ENCODE measurements at places on chromosomes 6 and 20.

GRCh38 chr20:37311710-37312355 lies 22.4 kb downstream of the MANBAL start:
- DNase-seq: no peak

GRCh38 chr6:127606131-127606562 lies 29.2 kb downstream of the C6orf58 start:
- DNase-seq: peak; percentile 22

- no peak for DNase-seq
Measured at GRCh38 chr6:79610306-79611009, 20.7 kb upstream of the SH3BGRL2 start.

- DNase-seq: no peak
Measured at GRCh38 chr20:1263853-1264252, 2.2 kb upstream of the SNPH start.

DNA sequence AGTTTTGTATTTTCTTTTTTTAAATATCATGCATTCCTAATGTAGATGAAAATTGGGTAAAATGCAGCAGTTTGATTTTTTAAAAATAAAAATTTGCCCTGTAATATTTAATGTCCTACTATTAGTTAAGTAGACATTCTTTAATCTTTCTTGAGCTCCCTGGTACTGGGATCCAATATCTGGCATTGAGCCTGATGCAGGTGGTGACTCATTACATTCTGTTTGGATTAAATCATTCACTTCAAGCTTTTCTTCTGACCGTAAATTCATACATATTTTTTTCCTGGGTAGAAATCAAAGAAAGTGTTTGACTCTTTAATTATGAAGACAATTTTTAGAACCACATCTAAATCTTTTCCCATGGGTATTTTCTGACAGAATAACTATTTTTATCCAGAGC lies 768.8 kb upstream of the SLC35B3 start:
- DNase-seq: no peak

GRCh38 chr6:33847078-33847477 lies 43.3 kb upstream of the MLN start:
- no peak for DNase-seq

DNA sequence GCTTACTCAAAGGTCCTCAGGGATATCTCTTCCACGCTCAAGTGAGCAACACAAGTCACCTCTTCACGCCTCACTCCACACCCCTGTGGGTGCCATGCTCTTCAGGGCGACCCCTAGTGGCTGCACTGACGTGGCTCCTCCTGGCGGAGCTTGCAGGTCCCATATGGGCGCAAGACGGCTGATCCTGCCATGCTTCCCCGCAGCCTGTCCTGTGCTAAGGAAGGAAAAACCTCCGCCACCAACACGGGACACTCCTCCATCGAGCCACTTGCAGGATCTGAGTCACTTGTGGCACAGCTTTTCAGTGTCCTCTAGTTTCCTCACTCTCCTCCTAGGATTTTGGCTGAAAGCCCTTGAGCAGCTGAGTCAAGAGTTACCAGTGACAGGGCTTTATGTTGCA lies 90.7 kb downstream of the KHDC1L start:
- no peak for DNase-seq

GRCh38 chr6:135710042-135710441 lies 141.5 kb upstream of the PDE7B start:
- DNase-seq: no peak

DNA sequence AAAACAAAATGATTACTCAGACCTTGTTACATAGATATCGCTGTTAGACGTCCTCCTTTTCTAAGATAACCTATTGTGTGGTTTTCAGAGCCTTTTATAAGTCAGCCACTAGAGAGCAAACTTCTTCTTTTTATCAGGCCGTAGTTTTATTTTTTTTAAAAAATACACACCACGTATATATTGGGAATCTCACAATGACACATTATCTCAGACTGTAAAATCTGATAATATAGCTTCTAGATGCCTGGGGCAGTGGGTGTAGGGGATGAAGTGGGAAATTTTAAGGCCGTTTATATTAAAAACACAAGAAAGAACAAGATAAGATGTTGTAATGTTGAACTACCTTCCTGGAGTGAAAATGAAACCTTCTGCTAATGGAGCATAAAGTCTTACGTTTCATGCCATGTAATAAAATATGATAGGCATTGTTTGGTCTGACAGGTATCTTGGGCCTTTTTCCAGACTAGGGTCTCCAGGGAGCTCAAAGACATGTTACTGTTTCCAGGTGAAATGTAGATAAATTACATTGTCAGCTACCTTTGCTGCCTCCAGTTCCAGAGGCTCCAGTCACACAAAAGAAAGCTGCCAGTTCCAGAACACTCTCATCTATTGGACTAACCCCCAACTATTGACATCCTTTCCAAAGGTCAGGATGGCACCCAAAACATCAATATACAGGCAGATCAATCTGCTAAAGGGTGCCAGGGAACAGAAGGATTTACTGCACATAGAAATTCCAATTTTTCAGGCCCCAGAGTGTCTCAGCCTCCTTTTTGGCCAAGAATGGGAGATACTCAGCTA lies 130.2 kb upstream of the AKIRIN2 start:
- peak; percentile 59 for DNase-seq

DNA sequence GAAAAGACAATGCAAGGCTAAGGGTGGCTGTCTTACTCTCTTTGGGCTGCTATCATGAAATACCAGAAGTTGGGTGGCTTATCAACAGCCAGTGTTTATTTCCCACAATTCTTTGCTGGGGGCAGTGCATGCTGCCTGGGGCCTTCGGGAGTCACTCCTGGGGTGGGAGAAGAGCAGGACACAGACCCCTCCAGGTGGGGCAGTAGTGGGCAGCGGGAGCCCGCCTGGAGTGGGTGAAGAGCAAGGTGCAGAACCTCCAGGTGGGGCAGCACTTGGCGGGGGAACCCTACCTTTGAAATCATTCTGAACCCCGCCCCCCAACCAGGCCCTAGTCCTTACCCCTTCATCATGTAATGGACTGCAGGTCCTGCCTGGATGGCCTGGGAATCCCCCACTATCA lies 69.6 kb upstream of the THBS2 start:
- no peak for DNase-seq

DNA sequence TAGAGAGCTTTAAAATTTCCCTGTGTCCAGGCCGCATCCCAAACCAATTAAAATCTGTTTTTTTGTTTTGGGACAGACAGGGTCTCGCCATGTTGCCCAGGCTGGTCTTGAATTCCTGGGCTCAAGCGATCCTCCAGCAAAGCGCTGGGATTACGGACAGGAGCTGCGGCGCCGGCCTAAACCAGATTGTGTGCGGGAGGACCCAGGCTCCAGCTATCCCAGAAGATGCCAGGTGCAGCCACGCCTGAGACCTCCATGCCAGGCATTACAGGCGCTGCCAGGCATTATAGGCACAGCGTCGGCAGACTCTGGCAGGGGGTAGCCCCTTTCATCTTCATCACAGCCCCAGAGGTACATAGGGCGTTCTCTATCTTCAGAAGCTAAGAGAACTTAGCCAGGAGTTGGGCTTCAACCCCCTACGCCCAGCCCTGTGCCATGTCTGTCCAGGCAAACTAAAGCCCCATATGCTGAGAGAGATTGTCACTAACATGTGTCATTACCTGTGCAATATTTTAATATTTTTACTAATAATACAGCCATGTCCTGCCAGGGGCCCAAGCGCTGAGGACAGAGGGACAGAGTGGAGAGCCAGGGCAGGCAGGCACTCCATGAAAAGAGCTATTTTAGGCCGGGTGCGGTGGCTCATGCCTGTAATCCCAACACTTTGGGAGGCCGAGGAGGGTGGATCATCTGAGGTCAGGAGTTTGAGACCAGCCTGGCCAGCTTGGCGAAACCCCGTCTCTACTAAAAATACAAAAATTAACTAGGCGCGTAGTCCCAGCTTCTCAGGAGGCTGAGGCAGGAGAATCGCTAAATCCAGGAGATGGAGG lies 9.8 kb upstream of the GRM4 start:
- no peak for DNase-seq

DNA sequence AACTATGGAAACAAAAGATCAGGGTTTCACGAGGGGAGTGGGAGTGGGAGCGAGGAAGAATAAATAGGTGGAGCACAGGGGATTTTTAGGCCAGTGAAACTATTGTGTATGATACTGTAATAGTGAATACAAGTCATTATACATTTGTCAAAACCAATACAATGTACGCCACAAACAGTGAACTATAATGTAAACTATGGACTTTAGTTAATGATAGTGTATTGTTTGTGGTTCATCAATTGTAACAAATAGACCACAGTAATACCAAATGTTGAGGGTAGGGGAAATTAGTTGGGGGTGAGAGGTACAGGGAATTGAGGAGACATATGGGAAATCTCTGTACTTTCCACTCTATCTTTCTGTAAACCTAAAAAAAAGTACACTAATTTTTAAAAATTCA lies 218.4 kb downstream of the FRK start:
- no peak for DNase-seq

DNA sequence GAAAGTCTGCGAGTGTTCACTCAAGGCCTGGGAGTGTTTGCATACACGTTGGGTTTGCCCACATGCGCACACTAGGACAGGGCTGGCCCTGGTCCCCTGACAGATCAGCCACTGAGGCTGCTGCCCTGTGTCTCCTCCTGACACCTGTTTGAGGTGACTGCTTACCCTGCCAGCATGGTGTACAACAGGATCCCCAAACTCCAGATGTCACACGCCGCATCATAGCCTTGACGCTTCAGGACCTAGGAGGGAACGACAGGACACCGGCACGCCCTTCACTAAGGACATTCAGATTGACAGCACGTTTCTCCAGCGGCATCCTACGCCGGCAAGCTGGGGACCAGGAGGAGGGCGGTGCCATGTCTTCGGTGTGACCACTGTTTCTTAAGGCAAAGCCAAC lies 37.0 kb upstream of the MPC1 start:
- no peak for DNase-seq

GRCh38 chr6:24882295-24882694 lies 53.5 kb downstream of the RIPOR2 start:
- DNase-seq: no peak

- no peak for DNase-seq
Measured at GRCh38 chr6:150134280-150134920, 8.4 kb upstream of the PPP1R14C start.

DNA sequence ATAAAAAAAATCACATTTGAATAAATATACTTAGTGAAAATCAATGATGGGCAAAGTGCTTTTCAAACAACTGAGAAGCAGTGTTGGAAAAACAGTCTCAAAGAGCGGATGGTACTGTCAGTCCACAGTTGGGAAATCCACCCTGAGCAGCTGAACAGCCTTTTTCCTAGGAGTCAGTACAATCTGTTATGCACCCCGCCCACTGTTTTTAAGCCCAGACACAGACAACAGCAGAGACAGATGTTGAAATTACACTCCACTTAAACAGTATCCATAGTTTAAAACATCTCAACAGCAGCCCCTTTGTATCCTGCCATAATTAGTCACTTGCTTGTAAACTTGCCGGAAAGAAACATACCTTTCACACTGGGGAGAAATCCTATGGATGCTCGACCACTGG lies 372 bp downstream of the KIAA0408 start:
- no peak for DNase-seq

Data from NCI-H2107 (cell line).